Activated gamma-delta T cell treated with anti-CD3 and anti-CD28 coated beads, Interleukin-2, amount 50 U/mL, for 16 hours (primary cell): ENCODE measurements at places on chromosomes 7 and 10.

DNA sequence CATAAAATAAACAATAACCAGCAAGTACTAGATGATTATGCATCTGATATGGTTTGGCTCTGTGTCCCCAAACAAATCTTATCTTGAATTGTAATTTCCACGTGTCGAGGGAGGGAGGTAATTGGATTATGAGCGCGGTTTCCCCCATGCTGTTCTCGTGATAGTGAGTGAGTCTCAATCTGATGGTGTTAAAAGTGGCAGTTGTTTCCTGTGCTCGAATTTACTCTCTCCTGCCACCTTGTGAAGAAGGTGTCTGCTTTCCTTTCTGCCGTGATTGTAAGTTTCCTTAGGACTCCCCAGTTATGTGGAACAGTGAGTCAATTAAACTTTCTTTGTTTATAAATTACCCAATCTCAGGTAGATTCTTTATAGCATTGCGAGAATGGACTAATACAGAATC is 15.1 kb downstream of the CNTNAP2 start:
- no peak for DNase-seq

DNA sequence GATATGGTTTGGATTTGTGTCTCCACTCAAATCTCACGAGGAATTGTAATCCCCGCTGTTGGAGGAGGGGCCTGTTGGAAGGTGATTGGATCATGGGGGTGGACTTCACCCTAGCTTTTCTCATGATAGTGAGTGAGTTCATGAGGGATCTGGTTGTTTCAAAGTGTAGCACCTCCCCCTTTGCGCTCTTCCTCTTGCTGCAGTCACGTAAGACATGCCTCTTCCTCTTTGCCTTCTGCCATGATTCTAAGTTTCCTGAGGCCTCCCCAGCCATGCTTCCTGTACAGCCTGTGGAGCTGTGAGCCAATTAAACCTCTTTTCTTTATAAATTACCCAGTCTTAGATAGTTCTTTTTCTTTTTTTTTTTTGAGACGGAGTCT is 17.1 kb downstream of the CDNF start:
- DNase-seq: no peak

- no peak for DNase-seq
These were observed 15.9 kb downstream of the ITPRIP start for GRCh38 chr10:104322416-104322782.

DNA sequence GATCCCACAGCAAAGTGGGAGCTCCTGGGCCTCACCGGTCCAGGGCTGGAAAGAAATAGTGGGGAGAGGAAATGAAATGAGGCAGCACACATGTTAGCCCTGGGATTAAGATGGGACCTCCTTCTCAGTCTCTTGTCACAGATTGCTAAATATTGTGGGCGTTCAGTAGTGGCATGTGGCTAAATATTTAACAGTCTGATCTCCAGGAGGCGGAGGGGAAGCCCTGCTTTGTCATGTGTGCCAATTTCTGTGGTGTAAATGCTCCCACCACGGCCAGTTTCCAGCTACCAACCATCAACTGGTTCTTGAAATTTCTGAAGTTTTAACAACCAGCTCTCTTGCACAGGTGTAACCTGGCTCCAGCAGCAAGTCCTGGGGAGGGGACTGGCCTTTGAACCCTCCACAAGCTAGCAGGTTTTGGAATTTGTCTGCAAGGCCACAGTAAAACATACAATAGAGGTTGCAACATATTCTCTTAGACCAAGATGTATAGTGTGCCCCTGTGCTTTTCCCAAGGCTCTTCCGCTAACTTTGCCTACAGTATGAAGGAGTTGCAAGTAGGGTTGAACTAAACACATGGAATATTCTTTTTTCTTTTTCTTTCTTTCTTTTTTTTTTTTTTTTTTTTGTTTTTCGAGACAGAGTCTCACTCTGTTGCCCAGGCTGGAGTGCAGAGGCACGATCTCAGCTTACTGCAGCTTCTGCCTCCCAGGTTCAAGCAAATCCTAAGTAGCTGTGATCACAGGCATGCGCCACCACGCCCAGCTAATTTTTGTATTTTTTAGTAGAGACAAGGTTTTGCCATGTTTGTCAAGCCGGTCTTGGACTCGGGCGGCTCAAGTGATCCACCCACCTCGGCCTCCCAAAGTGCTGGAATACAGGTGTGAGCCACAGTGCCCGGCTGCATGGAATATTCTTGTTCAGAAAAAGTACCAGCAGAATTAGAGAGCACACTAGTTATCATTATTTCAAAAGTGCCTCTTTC is 103.1 kb upstream of the PCBD1 start:
- DNase-seq: no peak

- DNase-seq: no peak
These were observed 216.5 kb upstream of the TMEM196 start for GRCh38 chr7:19989906-19990305.

DNA sequence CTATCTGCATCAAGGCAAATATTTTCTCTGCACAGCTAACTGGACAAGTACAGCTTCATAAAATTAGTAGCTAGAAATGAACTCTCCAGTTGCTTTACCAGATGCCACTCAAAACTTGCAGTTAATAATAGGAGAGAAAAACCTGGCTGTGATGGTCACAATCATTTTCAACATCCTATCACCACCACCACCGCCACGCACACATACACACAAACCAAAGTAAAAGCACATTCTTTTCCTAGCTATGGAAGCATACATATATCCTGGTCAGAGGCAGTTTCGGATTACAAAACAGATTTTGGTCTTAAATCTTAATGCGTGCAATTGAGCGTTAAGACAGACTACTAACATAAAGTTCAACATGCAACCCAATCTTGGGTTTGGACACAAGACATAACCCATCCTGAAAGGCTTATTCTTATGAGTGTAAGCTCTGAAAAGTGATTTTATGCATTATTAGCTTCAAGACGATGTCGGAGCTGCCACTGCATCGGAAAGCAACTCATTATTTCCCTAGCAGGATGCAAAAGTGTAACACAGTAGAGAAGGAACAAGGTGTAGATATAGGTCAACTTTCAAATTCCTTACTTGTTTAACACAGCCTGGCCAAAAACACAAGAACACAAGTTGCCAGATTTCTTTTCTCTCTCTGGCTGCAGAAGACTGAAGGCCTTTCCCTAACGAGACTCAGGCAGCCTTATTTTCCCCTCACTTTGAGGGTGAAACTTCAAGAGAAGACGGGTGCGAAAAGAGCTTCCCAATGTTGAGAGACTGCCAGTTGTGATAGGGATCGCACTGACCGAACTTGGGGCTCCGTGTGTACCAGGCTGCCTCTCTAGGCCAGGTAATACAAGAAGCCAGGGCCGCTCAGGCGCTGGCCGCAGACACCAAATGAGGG is 1.2 kb downstream of the CACUL1 start:
- no peak for DNase-seq

DNA sequence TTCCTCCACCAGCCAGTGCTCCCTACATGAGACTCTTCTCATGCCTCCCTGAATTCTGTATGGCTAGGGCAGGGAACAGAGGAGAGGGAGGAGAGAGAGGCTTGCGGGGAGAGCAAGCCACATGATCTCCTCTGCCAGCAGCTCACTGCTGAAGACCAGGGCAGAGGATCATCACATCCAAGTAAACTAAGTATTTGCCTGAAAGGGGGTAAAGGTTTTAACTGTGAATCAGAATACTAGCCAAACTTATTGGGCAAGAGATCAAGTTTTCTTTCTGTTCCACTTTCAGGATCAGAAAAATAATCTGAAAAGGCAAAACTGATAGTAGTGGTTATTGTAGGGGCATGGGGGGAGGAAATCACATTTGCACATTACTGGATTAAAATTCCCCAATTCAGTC is 17.8 kb upstream of the ERCC6 start:
- DNase-seq: no peak

DNA sequence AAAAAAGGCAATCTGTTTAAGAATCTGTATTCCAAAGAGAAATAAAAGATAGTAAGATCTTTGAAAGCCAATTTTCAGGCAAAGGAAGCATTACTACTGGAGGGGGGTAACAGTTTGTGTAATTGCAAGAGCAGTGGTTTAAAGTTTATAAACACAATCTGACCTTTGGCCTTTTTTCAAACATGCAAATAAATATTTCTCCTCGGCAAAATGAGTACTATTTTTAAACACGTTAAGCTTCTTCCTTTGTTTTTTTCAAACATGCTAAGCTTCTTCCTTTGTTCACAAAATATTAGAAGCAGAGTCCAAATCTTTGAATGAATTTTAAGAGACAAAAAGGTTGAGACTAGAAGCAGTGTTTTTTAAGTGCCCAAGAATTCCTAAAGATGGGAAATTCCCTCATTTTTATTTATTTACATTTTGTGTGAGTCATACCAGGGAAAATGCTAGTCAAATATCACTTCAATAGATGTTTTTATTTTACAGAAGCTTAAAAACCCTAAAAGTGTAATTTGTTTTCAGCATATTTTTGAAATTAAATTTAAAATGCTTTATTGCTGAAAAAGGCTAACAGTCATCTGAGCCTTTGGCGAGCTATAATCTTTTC is 229.3 kb downstream of the GPR37 start:
- no peak for DNase-seq

DNA sequence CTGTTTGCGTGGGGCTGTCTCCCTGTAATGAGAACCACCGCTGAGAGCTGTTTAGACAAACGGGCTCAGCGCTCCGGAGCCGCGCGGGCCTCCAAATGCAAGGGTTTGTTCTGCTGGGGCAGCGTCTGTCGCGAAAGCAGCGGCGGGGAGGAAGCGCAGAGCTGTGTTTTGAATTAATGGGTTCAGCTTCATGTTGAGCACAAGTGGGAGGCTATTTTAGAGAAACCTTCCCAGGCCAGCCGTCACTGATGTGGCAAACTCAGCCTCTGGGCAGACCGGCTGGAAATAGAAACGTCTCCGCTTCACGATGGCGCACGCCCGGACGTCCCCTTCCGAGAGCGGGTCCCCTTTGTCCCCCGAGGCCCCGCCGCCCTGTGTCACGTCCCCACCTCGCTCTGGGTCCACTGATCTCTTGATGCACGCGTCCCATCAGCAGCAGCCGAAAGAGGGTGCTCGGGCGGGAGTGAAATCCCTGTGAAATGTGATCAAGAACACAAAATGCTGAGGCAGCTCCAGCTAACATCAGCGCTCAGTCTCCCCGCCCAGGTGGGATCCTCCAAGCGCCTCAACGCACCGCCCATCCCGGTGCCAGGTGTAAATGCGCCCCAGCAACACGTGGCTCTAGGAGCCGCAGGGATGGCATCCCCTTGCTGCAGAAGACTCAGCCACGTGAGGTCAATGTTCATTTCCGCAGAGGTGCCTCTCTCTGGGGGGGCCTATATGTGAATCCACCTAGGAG is 44.9 kb downstream of the BAMBI start:
- DNase-seq: no peak

GRCh38 chr10:116211682-116212081 is 61.3 kb downstream of the GFRA1 start:
- no peak for DNase-seq
